ENCODE measurements at places on chromosomes 3 and 15.

DNA sequence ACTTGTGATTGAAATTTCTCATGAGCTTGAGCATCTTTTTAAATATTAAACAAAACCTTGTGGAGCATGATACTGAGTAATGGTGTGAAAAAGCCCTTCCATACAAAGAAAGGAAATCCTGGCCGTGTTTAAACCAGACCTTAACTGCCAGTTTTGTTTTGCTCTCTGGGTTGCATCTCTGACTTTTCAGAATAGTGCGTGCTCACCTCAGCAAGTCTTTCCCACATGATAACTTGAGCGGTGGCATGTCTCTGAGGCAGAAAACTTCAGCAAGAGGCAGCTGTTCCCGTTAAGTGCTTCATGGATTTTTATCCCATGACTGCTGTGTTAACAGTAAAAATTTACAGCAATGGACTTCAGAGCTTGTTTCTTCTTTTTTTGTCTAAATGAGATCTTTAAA is 393.3 kb downstream of the FEZF2 start:
- no peak for DNase-seq
- no peak overlapping the region for H3K4me3 ChIP-seq
- H3K4me1 ChIP-seq, result peaks cover 13% of the 10 kb centered on the region
- no peak overlapping the region for H3K27ac ChIP-seq
- H3K36me3 ChIP-seq, result no peaks in the 10 kb centered on the region

DNA sequence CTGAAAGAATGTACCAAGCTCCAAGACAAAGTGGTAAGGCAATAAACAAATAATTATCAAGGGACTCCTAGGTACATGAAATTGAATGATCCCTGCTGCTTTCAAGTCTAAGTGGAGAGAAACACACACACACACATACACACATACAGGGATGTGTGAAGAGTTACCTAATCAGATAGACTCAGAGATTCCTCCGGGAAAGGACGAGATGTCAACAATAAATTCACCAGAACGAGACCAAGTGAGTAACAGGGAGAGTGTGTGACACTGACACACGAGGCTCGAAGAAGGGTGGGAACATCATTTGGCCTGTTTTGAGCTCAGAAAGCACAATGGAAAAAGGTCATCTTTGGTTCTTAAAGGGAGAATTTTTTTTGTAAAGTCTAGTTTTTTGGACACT is 13.4 kb downstream of the LRIG1 start:
- H3K4me1 ChIP-seq, result peaks cover 95% of the 10 kb centered on the region
- H3K27me3 ChIP-seq, result no peaks in the 10 kb centered on the region
- no peak overlapping the region for H3K4me3 ChIP-seq
- no peak for DNase-seq

DNA sequence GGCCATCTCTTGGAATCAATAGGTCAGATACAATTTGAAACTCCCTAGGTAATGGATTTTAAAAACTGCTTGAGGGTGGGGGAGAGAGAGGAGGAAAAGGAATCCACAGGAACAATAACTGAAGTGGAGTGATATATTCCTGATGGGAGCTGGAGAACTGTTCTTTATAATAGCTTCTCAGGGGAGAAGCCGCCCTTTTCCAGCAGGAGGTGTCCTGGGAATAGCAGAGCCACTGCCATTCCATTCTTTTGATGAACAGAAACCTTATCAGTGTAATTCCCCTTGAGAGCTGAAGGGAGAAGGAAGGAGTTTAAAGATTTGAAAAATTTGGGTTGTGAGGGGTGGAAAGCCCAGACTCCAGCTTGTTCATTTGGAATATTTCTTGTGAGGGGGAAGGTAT is 504.9 kb upstream of the DPH6 start:
- DNase-seq, result no peak
- H3K4me3 ChIP-seq, result no peak overlapping the region

DNA sequence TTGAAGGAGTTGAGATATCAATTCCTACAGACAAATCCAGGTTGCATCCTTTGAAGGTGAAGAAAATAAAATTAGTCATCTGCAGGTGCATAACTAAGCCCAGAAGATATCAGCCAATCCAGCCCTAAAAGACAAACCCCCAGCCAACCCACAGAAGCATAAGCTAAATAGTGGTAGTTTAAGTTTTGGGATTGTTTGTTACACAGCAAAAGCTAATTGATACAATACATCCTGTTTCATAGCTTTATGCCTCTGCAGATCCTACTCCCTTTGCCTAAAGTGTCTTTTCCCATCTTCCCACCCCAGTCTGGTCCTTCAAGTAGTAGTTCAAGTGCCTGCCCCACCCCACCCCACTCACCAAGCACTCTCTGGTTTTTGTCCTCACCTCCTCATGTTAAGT is 48.6 kb upstream of the CAPN7 start:
- no peaks in the 10 kb centered on the region for H3K36me3 ChIP-seq
- H3K27ac ChIP-seq, result no peak overlapping the region
- no peak overlapping the region for H3K4me3 ChIP-seq
- H3K4me1 ChIP-seq, result no peaks in the 10 kb centered on the region
- H3K27me3 ChIP-seq, result peaks cover 11% of the 10 kb centered on the region

DNA sequence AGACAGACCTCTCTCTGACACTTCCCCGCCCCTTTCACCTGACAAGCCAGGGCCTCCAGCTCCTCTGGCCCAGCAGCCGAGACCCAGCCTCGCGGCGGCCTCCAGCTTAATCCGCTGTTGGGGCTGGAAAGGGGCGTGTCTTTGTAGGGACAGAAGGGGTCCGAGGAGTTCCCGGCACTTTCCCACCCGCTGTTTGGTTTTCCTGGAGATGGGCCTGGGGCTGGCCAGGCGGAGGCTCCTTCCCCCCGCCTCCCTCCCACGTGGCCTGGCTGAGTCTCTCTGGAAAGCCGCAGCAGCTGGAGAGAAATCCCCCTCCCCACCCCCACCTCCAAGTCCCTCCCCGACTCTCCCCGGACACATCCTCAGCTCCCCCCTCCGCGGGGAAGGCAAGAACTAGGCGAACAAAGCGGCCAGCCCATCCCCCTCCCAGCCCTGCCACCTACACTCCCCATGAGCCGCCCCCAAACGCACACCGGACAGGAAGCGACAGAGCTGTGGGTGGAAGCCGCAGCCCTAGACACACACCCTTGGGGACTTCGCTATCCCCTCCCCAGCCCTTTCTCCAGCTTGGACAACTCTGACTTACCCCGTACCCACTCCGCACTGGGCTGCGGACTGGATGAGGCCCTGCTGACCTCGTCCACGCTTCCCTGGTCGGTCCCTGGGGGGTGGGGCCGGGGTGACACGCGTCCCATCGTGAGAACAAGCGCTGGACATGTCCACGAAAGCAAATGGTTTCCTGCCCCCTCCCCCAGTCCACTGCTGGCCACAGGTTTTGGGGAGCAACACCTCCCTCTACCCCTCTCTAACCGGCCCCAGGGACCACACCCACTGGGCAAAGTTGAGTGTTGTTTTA is 1.2 kb downstream of the IGDCC4 start:
- peaks cover 23% of the 10 kb centered on the region for H3K4me1 ChIP-seq
- no peaks in the 10 kb centered on the region for H3K36me3 ChIP-seq
- peak overlapping the region; percentile 60 for H3K4me3 ChIP-seq
- H3K27ac ChIP-seq, result peak overlapping the region; percentile 22

DNA sequence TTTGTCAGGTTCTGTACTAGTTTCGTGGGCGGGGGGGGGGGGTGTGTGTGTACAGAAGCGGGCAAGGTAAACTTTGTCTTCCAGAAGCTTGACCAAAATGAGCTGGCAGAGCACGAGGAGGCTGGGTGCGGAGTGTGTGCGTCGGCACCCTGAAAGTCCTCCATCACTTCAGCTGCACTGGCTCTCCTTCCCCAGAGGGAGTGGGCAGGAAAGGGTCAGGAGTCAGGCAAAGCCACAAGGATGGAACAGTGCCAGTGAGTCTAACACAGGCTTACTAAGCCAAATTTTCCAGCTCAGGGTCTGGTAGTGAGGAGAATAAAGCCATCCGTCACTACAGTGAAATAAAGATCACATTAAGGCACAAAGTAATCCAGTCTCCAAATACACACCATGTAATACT is 11.9 kb upstream of the SH3GL3 start:
- H3K27me3 ChIP-seq, result no peaks in the 10 kb centered on the region
- no peak overlapping the region for H3K27ac ChIP-seq
- DNase-seq, result no peak

DNA sequence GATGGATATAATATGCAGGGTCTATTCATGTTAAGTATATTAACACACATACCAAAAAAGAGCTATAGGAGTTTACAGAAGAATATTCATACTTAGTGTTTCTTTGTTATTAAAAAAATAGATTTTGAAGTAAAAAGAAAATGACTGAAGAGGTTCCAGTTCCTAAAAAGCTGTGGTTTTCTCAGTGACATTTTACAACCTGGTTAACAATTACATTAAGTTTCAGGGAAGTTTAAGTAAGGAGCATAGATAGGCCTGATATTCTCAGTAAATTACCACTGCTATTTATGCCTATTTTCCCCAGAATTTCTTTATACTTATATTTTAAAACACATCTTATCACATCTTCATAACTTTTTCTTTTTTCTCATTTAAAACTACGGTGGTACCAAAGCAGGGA is 43.6 kb upstream of the SPTSSB start:
- H3K4me1 ChIP-seq, result peaks cover 25% of the 10 kb centered on the region
- no peaks in the 10 kb centered on the region for H3K36me3 ChIP-seq
- no peaks in the 10 kb centered on the region for H3K27me3 ChIP-seq
- H3K4me3 ChIP-seq, result no peak overlapping the region
- H3K27ac ChIP-seq, result no peak overlapping the region
- DNase-seq, result no peak

Data from sigmoid colon (tissue), 7 donors.